NCI-H1417 (cell line): ENCODE measurements at places on chromosomes 16 and 17.
A peak's percentile ranks its signal among the peaks of the same experiment; 100 is the strongest.

GRCh38 chr16:3945751-3946603, 65.5 kb upstream of the CREBBP start:
- DNase-seq, result peak; percentile 31

- DNase-seq, result no peak
Measured at GRCh38 chr17:55709984-55710383, 12.7 kb downstream of the TMEM100 start.

DNA sequence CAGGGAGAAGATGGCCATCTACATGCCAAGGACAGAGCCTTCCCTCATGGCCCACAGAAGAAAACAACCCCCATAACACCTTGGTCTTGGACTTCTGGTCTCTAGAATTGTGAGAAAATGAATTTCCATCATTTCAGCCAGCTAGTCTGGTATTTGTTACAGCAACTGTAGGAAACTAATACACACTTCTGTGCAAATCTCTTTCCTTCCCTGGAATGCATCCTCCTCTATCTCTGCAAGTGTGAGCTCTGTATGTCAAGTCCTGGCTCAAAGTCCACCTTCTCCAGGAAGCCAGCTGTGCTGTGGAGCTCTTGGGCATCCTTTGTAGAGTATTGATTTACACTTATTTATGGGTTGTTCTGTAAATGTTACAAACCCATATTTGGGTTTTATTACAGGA, 89.7 kb downstream of the SDK2 start:
- no peak for DNase-seq

DNA sequence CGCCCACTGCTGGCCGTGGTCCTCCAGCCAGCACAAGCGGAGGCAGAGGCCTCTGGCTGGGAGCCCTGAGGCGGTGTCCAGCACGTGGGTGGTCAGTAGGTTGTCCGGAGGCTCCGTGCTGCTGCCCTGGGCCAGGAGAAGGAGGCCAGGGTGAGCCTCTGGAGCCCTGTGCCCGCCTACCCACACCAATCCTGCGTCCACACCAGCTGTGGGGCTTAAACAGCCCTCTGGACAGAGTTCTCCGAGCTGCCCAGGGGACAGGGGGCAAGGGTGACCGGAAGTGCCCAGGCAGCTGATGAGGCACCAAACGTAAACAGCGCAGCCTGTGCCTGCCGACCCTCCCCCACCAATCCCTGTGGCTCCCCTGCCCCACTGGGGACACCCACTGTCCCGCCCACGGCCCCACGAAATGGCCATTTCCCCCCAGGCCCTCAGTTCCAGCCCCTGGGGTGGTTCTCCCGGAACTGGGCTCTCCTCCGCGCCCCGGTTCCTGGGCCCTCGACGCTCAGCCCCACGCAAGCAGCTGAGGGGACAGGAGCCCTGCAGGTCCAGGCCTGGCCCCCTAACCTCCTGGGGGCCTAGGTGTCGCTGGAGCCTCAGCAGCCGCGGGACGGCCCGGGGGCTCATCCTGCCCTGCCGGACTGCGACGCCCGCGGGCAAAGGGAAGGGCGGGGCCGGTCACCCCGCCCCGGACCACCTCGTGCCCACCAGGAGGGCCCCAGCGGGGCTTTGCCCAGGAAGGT, 27.9 kb upstream of the DBNDD1 start:
- DNase-seq, result peak; percentile 35

DNA sequence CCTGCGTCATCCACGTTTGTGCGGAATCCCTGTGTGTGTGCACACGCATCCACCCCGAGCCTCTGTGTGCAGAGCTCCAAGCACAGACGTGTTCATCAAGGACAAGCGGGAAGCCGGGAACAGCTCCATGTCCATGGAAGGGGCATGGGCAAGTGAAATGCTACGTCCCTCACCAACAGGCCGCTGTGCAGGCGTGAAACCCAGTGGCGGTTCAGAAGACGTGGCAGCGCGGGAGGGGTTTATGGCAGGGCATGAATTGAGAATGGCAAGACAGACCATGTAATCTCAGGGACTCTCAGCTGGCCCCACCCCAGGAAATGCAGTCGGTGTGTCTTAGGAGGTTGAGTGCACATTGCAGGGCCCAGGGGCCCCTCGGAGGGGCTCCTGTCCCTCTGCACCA, 52.7 kb downstream of the TBC1D16 start:
- DNase-seq, result no peak

DNA sequence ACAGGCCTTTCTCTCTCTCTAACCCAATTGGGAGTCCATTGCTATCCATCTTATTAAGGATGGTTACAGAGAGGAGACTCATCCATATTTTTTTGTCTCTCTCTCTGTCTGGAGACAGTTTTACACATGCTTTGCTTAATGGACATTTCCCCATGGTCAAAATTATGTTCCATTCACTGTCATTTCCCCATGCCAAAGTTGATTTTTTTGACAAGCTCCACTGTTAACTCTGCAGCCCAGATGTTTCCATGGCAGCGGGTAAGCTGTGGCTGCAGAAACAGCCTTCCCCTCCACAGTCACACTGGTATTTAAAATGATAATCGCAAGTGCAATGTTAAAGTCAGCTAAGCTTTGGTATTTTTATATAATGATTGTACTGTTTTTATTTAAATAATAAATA, 63.9 kb upstream of the HLF start:
- DNase-seq, result no peak

GRCh38 chr17:45332989-45333701, 16.3 kb upstream of the MAP3K14 start:
- no peak for DNase-seq

DNA sequence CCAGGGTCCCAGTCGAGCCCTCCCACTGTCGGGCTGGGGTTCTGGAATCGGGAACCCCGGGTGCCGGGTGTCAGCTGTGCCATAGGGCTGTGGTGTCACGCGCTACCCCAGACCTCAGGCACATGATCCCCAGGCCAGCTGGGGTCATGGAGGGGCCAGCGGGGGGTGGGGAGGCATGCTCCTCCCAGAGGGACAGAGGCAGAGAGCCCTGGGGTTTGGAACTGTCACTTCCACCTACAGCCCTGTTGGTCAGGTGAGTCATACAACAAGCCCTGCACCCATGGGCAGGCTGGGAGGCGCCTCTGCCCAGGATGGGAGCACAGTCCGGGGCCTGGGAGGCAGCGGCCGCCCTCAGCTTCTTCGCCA, 63.0 kb downstream of the BAIAP2 start:
- no peak for DNase-seq

- no peak for DNase-seq
Measured at GRCh38 chr17:81427173-81428120, 32.2 kb downstream of the BAHCC1 start.

- no peak for DNase-seq
Measured at GRCh38 chr17:63434951-63435571, 11.0 kb downstream of the CYB561 start.

DNA sequence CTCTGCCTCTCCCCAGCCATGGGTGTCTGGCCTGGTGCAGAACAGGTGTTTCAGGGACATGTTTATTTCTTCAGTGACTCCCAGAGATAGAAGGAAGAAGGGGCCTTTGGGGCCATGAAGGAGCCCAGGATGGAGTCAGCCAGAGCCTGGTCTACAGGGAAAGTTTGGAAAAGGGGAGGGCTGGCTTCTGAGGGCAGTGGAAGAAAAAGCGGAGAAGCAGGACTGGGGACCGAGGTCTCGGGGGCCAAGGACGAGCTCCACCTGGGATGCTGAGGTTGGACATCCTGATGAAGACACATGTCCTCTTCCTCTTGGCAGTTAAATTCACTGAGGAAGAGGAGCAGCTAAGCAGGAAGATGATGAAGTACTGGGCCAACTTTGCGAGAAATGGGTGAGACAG, 7.7 kb downstream of the CES2 start:
- no peak for DNase-seq

DNA sequence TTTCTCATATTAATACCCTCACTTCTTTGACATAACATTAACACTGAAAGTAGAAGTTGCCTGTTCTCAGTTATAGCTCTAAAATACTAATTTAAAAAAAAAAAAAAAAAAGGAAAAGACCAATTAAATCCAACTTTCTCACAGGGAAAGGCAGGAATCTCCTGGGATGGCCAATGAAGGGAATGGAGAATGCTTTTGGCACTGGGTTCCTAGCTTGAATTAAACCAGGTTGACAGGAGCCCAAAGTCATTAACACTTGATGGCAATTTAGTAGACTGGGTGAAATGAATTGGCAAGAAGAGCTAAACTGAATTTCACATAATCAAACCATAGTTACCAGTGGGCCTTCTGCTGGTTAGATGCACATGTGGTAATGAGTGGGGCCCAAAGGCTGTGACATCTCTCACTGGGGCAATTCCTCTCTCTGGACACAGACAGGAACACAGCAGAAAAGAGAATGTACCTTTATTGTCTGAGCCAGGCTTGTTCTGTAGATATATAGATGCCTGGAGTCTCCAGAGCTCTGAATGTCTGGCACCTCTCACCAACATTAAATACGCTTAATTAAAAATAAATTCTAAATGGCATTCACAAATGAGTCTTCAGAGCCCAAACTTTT, 37.6 kb downstream of the NXPH3 start:
- no peak for DNase-seq

DNA sequence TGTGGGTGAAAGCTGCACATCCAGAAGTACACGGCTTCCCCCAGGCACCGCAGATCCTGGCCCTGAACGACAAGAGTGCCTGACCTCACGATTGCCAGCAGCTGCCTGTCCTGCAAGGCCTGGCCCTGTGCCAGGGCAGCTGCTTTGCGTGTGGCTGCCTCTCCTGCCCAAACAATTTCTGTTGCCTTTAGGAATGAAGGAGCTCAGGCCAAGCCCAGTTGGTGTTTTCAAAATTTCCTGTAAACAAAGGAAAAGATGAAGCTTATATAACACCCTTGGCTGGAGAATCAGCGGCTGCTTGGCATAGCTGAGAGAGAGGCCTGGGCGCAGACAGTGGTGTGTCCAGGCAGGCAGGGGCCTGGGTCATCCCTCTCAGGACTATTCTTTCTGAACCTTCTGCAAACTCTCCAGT, 11.7 kb upstream of the SLC47A2 start:
- DNase-seq, result peak; percentile 83

- no peak for DNase-seq
Measured at GRCh38 chr16:56302506-56302905, 111.2 kb downstream of the GNAO1 start.

DNA sequence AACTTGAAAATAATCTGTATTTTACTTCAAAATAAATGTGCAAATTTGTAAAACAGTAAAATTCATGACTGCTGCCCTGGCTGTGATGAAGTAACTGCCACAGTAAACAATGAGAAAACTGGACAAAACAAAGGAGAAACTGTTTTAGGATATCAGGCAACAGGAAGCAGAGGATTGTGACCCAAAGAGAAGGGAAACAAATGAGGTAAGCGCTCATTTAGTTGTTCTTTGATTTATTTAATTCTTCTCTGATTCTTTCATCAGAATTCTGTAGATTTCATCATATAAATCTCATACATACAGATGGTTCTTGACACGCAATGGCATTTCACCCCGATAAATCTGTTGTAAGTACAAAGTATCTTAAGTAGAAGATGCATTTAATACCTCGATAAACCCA, 198.1 kb upstream of the AXIN2 start:
- DNase-seq, result no peak

DNA sequence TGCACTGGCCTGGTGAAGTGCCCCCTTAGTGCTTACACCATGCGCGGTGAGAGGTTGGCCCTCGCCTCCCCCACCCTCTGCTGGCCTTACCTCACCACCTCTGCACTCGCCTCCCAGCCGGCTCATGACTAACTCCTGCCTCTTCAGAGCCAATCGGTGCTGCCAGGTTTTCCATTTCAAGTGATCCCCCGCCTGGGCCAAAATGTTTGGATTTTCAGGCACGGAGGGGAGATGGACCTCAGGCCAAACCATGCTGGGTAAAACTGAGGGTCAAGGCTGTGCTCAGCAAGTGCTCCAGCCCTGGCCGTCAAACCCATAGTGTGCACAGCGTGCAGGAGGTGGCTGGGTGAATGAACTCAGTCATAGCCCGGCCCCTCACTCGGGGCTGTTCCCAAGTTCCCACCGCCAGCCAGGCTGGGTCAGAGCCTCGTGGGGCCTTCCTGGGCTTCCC, 175.4 kb downstream of the SEC14L1 start:
- no peak for DNase-seq

- no peak for DNase-seq
Measured at GRCh38 chr16:69386596-69386995, 789 bp upstream of the TERF2 start.

- no peak for DNase-seq
Measured at GRCh38 chr17:55845385-55845784, 94.5 kb downstream of the PCTP start.

DNA sequence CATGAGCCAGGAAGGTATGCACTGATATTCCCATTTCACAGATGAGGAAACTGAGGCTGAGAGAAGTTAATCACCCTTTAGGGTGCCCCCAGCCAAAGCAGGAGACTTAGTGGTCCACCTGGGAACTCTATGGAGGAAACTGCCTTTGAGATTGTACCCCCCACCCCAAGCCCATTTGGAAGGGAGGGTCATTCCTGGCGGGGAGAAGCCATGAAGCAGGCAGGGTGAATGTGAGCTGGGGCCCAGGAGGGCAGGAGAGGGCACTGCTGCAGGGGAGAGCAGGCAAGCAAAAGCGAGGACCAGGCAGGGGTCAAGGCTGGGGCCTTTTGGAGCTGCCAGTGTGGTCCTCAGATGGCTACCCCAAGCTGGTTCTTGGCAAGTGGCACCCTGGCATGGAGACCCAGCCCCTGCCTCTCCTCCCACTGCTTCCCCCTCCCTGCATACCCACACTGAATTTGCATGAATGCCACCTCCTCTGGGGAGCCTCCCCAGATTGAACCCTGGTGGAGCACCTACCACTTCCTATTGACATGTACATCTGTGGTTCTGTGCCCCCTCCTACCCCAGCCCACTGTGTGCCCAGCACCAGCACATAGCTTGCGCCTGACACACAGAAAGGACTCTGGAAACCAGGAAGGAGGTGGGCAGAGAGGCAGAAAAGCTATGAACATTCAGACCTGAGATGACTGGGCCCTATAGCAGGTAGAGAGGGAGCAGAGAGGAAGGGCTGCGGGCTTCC, 965 bp upstream of the TMC6 start:
- no peak for DNase-seq

DNA sequence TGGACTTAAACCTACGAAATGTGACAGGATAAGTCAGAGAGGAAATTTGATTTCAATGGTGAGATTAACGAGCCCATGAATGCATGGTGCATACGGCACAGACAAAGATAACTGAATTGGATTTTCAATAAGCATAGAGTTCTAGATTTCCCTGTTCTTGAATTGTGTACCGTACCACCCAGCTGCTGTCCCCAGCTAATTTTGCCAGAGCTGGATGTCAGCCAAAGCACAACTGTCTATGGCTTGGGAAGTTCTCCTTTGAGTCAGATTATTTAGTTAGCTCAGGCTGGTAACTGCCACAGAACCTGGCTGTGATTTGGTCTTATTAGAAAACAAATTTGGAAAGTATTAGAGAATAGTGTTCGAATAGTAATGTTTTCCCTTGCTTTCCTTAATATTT, 143.1 kb downstream of the CDH13 start:
- no peak for DNase-seq

GRCh38 chr16:77645764-77646163, 76.5 kb upstream of the NUDT7 start:
- no peak for DNase-seq

GRCh38 chr16:7382521-7382920, 49.9 kb downstream of the RBFOX1 start:
- DNase-seq, result no peak

- no peak for DNase-seq
Measured at GRCh38 chr17:82937411-82938371, 97.9 kb upstream of the ZNF750 start.

GRCh38 chr16:27439271-27440018, 37.5 kb downstream of the IL21R start:
- DNase-seq, result no peak
